CMK (cell line): ENCODE measurements at places on chromosomes 5 and 9.

- no peak for DNase-seq
Measured at GRCh38 chr5:1480806-1481205, 35.6 kb upstream of the SLC6A3 start.

GRCh38 chr9:35262064-35262463, 100.3 kb downstream of the UNC13B start:
- no peak for DNase-seq

DNA sequence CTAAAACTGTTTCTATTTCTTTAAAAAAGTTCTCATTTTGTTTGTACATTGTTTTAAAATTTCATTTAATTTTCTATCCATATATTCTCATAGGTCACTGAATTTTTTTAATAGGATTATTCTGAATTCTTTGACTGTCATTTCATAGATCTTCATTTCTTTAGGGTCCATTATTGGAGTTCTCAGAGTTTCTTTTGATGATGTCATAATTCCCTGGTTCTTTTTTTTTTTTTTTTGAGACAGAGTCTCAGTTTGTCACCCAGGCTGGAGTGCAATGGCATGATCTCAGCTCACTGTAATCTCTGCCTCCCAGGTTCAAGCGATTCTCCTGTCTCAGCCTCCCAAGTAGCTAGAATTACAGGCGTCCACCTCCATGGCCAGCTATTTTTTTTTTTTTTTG, 89.9 kb downstream of the DMRT2 start:
- no peak for DNase-seq

- no peak for DNase-seq
Measured at GRCh38 chr5:111853748-111854147, 96.8 kb upstream of the NREP start.

- no peak for DNase-seq
Measured at GRCh38 chr9:106877345-106877744, 14.4 kb downstream of the ZNF462 start.
